ENCODE measurements at places on chromosomes 12 and 14.

DNA sequence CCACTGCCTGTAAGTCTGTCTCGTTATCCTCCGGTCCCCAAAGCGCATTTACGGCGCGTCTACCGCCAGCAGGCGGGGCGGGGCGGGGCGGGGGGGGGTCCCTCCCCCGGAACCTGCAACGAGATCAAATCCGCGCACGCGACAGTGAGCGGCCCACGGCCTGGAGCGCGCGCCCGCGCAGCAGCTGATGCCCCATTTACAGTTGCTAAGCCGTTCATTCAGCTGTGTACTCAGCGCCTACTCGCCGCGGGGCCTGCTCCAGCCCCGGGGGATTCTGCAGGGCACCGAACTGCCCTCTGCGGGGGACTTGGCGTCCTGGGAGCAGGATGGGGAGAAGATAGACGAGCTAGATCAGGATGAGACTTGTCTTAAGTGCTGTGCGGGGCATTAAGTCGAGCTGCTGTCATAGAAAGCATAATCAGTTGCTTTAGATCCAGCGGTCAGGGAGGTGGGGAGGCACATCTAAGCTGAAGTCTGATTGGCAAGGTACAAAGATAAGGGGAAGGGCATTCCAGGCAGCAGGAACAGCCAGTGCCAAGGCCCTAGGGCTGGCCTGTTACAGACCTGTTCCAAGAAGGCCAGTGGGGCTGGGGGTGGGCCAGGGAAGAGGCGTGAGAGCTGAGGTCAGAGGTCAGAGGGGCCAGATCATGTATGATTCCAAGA is 1.4 kb upstream of the CCDC85C start:
- no peak for DNase-seq

GRCh38 chr12:45226021-45226420 is 10.1 kb downstream of the ANO6 start:
- DNase-seq = no peak

GRCh38 chr12:2673966-2674810 is 120.6 kb upstream of the FKBP4 start:
- DNase-seq = no peak

DNA sequence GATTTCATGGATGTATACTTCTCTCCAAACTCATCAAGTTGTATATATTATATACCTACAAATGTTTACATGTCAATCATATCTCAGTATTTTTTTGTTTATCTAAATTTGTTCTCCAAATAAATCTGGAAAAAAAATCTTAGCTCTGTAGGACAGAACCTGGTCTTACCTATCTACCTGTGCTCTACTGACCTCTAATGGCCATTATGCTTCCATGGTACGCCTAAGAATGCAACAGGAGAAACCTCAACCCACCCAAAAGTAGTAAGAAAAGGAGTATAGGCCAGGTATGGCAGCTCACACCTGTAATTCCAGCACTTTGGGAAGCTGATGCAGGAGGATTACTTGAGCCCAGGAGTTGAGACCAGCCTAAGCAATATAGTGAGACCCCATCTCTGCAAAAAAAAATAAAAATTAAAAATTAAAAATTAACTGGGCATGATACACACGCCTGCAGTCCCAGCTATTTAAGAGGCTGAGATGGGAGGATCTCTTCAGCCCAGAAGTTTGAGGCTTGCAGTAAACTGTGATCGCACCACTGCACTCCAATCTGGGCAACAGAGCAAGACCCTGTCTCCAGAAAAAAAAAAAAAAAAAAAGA is 8.7 kb downstream of the OR11H4 start:
- no peak for DNase-seq

GRCh38 chr14:104305511-104306449 is 167.4 kb downstream of the KIF26A start:
- no peak for DNase-seq

DNA sequence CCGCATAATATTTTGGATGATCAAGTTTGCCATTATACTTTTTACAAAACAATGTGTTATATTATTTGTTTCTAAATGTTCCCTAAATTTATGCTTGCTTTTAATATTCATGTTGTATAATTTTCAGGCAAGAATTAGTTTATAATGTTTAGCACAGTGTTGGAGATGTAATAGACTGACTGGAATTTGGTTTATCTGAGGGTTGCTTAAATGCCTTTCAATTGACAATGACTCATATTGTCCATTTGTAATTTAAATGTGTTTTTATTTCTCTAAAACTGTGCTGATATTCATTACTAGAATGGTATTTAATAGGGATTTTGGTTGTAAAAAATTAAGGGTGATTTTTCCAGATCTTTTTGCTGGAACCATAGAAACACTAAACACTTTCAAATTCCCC is 788.4 kb downstream of the SLC6A15 start:
- DNase-seq = no peak

DNA sequence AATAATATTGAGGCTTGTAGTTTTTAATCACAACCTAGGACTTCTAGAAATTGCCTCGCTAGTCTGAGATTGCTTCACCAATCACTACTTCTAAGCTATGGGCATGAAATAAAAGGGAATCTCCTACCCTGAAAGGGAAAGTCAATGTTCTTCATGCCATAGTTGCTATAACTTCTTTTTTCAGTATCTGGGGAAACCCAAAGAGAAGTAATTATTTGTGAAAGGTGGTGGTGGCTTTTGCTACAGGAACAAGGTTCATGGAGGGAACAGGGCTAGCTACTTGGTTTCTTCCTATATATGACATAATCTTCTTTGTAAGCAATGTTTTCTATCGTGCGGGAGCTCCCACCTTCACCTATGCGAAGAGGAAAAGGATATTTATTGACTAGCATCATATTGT is 61.6 kb upstream of the DNM1L start:
- no peak for DNase-seq

- DNase-seq = no peak
These were observed 156.3 kb downstream of the NUBPL start for GRCh38 chr14:31717294-31718085.

DNA sequence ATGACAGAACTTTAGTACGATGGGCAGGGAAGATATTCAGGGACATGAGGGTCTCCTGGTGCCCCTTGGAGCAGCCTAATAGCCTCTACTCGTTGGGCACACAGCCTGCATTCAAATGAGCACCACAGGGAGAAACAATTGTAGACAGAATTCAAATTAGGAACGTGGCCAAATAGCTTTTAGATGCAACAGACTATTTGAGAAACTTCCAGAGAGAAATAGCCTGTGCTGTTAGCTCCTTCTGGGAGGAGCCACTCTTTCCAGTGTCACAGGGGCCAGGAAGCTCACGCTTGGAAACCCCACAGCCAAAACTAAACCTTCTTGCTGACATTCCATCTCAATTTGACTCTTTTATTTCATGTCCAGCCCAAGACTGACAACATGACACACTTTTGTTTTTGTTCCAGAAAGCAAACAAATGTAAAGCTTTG is 114.5 kb downstream of the RPAP3 start:
- no peak for DNase-seq

GRCh38 chr14:68172216-68172615 is 352.6 kb downstream of the RAD51B start:
- no peak for DNase-seq

DNA sequence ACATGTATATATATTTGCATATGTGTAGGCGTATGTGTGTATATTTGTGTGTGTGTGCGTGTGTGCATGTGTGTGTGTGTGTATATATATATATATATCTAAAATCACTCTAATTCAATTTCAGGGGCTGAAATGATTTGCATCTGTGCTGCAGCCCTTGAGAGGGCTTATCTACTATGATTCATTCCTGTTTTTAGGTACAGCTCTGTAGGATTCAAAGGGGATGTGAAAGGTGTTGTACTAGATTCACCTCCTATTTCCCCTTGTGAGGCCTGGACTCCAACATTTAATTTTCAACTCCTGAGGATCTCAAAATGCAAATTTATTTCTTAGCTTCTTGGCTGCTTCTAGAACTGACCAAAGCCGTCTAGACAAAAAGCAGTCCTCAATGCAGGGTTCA is 11.1 kb downstream of the ERP27 start:
- no peak for DNase-seq

DNA sequence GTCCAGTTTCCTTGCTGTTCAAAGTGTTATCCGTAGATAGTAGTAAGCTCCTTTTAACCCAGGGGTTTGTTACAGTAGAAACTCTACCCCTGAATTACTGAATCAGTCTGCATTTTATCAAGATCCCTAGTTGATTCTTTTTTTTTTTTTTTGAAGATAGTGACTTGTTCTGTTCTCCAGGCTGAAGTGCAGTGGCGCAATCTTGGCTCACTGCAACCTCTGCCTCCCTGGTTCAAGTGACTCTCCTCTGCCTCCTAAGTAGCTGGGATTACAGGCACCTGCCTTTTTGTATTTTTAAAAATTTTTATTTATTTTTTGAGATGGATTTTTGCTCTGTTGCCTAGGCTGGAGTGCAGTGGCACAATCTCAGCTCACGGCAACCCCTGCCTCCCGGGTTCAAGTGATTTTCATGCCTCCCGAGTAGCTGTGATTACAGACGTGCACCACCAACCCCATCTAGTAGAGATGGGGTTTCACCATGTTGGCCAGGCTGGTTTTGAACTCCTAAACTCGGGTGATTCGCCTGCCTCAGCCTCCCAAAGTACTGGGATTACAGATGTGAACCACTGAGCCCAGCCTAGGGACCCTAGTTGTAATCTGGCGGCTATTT is 10.5 kb downstream of the LARP4 start:
- no peak for DNase-seq

DNA sequence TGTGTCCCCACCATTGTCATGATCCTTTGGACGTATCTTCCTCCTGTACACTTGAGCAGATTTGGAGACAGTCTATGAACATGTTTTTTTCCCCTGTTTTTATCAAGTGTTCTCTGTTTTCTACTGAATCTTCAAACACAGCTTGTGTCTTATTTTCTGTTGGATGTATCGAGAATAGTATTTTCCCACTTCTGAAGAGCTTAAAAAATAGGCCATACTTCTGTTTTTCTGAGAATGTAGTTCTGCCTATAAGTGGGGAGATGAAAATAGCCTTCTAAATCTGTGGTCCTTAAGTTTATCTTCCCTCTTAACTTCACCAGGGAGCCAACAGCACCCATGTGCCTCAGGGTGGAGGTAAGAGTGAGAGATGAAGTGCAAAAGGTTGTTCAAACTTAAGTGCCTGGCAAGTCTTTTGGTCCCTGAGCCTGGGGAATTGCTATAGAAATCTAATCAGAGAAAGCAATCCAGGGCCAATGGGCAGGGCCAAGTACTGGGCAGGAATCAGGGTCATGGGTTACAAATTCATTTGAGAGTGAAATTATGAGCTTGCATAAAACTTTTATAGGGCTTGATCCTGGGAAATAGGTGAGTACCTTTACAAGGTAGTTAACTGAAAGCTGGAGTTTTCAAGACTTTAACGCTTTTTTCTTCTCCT is 58.9 kb downstream of the ARF6 start:
- no peak for DNase-seq

Measured in brain microvascular endothelial cell (primary cell).